Stimulated activated CD4-positive, alpha-beta T cell treated with anti-CD3 and anti-CD28 coated beads, Interleukin-1b, Interleukin-23, amount 100 ng/mL, for 1 hour (primary cell): ENCODE measurements at places on chromosomes 5 and 9.

DNA sequence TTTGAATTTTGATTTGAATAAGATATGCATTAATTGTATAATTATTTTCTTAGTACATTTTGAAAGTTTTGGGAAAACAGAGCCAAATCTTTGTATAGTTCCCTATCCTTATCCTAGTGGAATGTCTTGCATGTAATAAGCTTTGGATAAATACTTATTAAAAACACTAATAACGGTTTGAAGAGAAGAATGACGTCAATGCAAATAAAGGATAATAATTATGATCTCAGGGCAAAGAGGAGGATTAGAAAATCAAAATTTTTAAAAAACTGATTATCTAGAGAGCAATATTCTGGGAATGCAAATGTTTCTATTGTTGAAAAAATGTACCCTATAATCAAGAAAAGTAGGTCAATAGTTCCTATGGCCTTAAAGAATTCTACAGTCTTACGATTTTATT lies 22.1 kb downstream of the TYRP1 start:
- no peak for DNase-seq

GRCh38 chr5:38757451-38758245 lies 88.2 kb upstream of the OSMR start:
- no peak for DNase-seq

DNA sequence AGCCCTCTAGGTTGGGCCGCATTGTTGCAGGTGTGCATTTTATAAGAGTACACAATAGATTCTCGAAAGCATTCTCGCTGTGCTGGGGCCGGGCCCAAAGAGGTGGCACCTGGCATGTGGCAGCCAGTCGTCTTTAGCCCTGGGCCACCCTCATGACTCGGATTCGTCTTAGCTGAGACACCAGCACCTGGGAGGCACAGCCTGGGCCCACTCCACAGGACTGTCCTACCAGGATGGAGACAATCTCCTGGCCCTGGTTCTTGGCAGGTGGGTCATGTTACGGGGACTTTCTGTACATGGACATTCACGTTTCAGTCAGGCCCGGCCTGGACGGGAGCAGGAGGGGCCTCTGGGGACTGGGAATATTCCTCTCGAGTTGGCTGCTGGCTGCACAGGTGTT lies 212.5 kb downstream of the FANCC start:
- no peak for DNase-seq

- DNase-seq = no peak
These were observed at the start of gene PHF19 for GRCh38 chr9:120876842-120877240. Gene PHF19 (minus strand): TSS chr9:120877188. CDS start chr9:120874741, 2,447 bp downstream.

DNA sequence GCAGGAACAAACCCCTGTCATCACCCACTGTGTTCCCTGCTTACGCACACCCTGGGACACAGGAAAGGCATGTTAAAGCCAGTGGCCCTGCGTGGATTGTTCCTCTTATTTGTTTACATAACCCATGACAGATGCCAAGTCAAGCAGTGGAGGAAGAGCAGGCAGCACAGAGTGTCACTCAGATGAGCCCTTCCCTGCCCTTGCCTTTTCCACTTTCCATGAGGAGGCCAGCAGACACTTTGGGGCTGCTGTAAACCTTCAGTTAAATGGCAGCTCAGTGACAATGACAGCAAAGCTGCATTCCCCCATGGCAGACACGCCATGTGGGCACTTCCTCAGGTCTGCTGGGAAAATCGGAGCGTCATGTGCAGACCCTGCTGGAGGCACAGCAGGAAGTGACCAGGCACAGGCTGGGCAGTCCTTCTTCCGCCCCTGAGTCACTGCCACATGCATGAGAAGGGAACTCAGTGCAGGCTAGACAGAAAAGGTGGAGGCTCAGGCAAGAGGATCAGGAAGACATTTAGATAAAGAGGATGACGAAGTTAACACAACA lies 216.8 kb upstream of the PIK3R1 start:
- no peak for DNase-seq
